SK-N-MC (cell line): ENCODE measurements at places on chromosomes 11 and 22.

GRCh38 chr11:35856756-35857155 is 87.1 kb upstream of the LDLRAD3 start:
- no peak for DNase-seq

- no peak for DNase-seq
Observed at GRCh38 chr11:2446590-2447252, 1.9 kb downstream of the KCNQ1 start.

GRCh38 chr11:35516403-35516802 is 9.0 kb downstream of the PAMR1 start:
- no peak for DNase-seq

DNA sequence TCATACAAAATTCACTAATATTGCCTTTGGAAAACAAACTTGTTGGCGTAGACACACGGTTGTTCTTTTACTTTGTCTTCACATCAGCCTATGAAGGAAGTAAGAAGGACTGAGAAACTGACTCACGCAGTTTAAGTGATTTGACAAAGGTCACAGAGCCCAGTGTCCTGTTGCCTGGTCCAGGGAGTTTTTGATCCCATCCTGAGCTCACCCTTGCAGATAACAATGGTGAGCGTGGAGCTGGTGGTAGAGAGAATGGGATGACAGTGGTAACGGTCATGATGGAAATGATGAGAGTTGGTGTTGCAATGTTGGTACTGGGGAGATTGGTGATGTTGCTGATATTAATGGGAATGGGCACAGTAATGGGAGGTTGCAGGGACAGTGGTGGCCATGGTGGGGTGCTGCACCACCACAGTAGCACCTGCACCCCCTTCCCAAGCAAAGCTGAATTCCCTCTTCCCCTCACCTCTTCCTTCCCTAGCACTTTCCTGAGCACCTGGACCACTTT is 22.0 kb downstream of the CREB3L1 start:
- no peak for DNase-seq

DNA sequence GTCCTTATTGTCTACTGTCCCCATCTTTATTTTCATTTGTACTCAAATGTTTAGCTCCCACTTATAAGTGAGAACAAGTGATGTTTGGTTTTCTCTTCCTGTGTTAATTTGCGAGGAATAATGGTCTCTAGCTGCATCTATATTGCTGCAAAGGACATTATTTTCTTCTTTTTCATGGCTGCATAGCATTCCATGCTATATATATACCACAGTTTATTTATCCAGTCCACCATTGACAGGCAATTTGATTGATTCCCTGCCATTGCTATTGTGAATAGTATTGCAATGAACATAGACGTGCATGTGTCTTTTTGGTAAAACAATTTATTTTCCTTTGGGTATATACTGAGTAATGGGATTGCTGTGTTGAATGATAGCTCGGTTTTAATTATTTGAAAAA is 1545.8 kb upstream of the RAG2 start:
- no peak for DNase-seq
